ENCODE measurements at places on chromosomes 16 and 17.

GRCh38 chr16:9840761-9841665 is 341.2 kb downstream of the GRIN2A start:
- no peak for DNase-seq

DNA sequence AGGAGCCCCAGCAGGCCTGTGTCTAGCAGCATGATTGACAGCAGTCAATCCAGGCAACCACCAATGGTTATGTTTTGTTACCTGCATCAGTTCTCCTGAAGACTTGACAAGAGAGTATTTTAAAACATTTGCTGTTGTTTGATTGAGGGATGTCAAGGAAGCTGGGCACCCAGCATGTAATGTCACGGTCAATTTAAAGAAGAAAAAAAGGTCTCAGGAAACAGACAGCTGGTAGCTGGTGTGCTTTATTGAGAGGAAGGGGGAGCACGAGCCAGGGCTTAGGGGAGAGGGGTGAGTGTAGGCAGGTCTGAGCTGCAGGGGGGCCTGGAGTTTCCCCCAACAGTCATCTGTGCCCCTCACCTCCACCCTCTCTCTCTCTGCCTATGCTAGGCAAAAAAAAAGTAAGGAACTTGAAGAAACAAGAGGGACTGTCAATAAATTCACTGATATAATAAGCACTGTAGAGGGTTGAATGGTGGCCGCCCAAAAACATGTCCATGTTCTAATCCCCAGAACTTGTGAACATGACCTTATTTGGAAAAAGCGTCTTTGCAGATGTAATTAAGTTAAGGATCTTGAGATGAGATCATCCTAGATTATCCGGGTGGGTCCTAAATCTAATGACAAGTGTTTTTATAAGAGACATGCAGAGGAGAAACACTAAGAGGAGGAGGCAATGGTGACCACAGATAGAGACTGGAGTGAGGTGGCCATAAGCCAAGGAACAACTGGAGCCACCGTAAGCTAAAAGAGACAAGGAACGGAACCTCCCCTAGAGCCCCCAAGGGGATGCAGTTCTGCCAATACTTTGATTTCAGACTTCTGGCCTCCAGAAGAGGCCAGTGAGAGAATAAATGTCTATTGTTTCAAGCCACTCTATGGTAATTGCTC is 14.5 kb downstream of the TSPOAP1 start:
- no peak for DNase-seq

DNA sequence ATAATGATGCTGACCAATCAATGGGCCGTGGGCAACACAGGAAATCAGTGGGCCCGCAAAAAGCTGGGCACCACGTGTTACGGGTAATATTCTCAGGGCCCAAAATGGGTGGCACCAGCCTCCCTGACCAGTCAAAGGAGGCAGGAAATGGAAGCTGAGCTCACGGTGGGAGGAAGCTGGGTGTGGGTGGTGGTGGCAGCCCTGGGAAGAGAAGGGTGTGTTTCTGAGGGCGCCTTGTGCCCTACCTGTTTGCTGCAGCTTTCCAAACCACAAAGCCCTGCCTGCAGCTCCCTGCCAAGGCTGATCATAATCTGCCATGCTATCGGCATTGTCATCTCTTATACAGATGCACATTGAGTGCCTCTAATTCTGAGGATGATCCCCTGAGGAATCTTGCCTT is 457.9 kb downstream of the SLC39A11 start:
- DNase-seq, result no peak

GRCh38 chr16:72794986-72795385 is 252.9 kb downstream of the ZFHX3 start:
- no peak for DNase-seq
